ENCODE measurements at places on chromosomes 1 and 21.

- DNase-seq = no peak
These were observed 38.4 kb upstream of the ZNF281 start for GRCh38 chr1:200448034-200448762.

DNA sequence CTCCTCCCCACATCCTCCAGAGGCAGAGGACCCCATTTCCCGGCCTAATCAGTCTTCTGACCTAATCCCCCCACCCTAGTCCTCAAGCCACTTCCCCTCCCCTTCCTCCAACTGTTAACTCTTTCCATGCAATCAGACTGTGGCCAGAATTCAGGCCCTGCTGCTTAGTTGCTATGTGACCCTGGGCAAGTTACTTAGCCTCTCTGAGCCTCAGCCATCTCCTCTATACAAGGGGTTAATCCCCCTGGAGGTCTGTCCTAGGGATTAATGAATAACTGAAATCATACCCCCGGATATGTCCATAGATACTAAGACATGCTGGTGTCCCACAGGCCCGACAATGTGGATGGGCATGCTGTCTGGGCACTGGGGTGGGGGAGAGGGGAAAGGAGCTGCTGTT is 18.3 kb downstream of the AHDC1 start:
- DNase-seq = no peak

GRCh38 chr1:65952696-65953095 is 160.0 kb downstream of the PDE4B start:
- DNase-seq = peak; percentile 42

GRCh38 chr1:168234846-168235547 is 9.2 kb downstream of the SFT2D2 start:
- peak; percentile 77 for DNase-seq

GRCh38 chr1:104574620-104575019 is 824.9 kb downstream of the AMY1C start:
- no peak for DNase-seq

GRCh38 chr21:45460611-45461368 is 55.8 kb downstream of the COL18A1 start:
- DNase-seq = peak; percentile 90

GRCh38 chr1:40438391-40439015 is 11.8 kb upstream of the ZFP69B start:
- peak; percentile 52 for DNase-seq

GRCh38 chr1:24708938-24709337 is 36.3 kb upstream of the CLIC4 start:
- no peak for DNase-seq

DNA sequence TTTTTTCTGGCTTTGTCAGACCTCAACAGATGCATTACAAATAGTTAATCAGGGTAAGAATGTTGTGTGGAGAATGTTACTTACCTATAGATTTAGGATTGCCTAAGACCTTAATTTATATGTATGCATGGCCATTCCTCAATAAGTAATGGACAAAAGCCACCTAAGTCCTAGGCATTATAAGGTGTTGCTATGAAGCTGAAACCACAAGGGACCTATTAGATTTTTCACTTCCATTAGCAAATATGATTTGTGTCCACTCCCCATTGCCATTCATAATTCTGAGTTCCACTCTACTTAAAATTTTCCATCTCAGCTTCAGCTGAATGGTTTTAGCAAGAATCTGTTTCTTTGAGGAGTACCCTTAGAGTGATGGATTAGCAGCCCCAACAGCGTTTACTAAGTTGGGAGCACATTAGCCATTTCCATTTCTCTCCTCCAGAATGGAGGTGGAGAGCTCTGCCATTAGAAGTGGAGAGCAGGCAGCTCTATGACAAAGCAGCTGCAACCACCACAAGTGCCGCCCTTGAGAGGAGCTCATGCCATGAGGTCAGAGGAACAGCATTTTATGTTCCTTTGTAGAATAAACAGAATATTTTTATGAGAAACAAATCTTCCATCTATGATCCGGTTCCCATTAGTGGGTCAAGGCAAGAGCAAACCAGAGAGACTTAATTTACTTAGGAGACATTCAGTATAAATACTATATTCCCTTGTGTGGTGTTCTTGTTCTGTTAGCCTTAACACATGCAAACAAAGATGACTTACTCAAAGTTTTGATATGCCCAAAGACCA is 28.9 kb upstream of the C1orf87 start:
- DNase-seq = no peak

DNA sequence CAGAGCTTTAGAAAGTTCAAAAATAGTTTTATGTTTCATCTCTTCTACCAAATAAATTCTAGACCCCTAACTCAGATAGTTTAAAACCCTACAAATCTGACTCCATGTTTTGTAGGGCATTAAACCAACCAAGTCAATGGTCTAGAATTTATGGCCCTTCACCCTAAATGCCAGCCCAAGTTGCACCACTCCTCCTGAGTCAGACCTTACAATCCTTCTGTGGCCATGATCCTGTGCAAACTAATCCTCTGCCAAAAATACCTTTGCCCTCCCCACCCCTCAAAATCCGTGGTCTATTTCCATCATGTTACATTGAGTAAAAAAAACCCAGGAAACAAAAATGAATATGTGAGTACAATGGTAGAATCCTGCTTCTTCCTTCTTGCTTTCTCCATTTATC is 179.3 kb downstream of the NR5A2 start:
- DNase-seq = peak; percentile 46

DNA sequence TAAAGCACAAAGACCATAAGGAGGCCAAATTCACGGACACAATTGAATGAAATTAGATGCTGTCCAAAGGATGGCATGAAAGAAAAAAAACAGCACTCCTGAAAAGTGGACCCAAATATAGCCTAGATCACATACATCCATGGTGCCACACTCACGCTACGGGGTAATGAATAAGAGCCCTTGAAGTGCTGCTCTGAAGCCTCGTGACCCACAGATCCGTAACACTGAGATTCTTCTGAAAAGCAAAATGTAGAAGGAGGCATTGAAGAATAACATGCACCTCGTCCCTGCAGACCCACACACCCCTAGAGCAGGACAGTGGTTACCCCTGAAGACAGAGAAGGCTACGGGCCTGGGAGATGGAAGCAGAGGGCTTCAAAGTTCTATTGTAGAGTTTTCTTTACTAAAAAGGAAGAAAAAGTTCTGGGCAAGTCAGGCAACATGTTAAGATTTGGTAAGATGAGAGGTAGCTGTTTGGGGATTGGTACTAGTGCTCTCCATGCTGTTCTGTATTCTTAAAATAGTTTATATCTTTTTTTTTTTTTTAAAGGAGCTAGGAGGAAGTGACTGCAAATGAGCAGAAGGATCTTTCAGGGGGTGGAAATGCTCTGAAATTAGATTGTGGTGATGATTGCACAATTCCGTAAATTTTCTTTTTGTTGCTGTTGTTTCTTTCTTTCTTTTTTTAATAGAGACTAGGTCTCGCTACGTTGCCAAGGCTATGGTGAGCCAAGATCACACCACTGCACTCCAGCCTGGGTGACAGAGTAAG is 4.1 kb upstream of the ITGB2 start:
- DNase-seq = peak; percentile 73

GRCh38 chr1:64197076-64197475 is 6.3 kb upstream of the UBE2U start:
- DNase-seq = no peak

All from GM23248 (cell line).